Activated B cell treated with CpG ODN at 0.5 μM for 24 hours (primary cell): ENCODE measurements at places on chromosomes 5 and 9. TPM values are rescaled to one million over a fixed set of nuclear protein-coding genes. Genes with fewer than 3 reads are reported as not detected.

DNA sequence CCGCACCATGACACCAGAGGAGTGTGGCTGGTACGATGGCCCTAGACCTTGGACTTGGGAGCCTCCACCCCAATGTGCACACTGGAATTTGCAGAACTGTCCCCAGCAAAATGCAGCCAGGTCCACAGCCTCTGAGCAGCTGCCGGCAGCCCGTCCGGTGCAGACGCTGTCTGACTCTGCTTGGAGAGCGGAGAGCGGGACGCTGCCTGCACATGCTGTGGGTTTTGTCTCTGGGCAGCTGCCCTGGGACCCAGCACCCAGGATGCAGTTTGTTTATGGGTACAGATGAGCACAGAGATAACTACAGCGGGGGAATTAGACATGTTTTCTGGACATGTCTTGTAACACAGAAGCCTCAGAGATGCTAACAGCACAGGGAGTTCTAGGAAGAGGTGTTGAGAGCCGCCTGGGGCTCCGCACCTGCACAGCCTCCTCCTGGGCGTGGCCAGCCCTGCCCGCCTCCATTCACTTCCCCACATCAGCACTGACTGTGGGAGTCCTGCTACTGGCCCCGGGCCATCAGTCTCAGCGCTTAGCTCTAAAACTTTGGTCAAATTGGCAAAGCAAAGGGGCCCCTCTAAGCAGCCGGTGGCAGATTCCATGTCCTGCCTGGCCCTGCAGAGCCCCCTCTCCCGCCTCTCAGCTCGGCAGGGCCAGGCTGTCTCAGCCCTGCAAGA, 159.6 kb downstream of the IRX2 start:
- DNase-seq, result no peak

GRCh38 chr5:152462021-152462721, 57.1 kb upstream of the NMUR2 start:
- DNase-seq, result no peak

- DNase-seq, result no peak
Measured at GRCh38 chr5:139809331-139809810, 13.8 kb downstream of the PSD2 start.

PCDHGA11 gene
- total RNA-seq, result 0.73 and 1.1 TPM in 2 replicates

DNA sequence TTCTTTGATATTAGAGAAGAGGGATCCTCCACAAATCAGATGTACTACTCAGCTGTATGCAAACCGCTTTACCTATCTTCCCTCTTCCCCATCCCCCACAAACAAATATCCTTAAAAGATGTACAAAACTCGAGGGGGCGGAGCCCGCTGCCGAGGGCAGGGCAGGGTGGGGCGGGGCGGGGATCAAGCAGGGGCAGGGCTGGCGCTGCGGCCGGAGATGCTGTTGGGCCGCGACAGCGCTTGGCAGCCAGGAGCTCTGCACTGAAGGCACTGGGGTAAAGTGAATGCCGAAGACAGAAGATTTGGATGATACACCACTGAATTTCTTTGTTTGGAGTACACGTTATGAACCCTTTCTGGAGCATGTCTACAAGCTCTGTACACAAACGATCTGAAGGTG, 474.8 kb downstream of the CDH10 start:
- no peak for DNase-seq

- peak; percentile 47 for DNase-seq
Measured at GRCh38 chr5:54646356-54647101, 129.0 kb downstream of the SNX18 start.

SLCO4C1 gene
- total RNA-seq, result 0.24 and 0.33 TPM in 2 replicates

DNA sequence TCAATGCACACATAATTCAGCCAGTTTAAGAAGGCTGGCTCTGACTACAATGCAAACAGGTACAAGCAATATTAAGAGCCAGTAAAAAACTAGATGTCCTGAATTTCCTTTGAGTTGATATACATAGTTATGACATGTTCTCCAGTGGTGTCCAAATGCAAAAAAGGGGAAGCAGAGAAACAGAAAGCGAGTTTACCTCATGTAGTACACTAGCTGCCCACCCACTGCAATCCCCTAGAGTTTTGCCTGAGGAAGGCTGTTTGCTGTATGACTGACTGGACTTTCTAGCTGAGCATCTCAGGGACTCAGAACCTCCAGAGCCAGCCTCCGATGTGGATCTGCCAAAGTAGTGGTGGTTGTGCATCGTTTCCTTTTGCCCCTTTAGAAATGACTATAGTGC, 44.8 kb upstream of the SLC1A3 start:
- no peak for DNase-seq

MARVELD2 gene
- total RNA-seq, result 1.2 and 1.6 TPM in 2 replicates

RPL35 gene
- total RNA-seq, result 2,037 and 2,426 TPM in 2 replicates

TYRP1 gene
- not detected in 2 replicates for total RNA-seq

OTP gene
- not detected in 2 replicates for total RNA-seq

DNA sequence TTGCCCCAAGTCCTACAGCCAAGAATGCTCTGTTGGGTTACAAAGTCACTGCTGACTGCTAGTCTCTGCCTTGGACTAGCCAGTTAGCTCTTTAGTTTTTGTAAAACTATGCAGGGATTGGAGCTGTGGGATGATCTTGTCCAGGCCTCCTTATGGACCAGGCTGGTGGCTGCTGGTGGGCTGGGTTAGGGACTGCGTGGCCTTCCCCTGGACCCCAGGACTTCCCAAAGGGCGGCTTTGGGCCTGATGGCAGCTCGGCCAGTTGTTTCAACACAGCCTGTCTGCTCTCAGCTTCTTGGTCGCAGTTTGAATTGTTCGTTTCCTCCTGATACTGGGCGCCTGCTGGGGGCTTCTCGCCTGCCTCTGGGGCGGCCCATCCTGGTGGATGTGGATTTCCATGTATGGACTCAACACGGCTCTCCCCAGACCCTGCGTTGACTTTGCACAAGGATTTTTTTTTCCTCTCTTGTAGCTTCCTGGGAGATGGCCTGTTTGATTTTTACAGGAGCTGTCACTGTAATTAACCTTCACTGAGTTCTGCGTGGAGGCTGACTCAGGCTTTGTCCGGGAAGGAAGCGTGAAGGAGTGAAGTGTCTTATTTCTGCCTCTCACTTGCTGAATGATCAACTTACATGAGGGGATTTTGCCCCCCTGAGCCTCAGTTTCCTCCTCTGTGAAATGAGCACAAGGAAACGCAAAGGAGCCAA, 91.9 kb upstream of the NEURL1B start:
- DNase-seq, result no peak

- no peak for DNase-seq
Measured at GRCh38 chr5:159319832-159320231, 10.5 kb downstream of the IL12B start.
